ENCODE measurements at places on chromosomes 5 and 9.

DNA sequence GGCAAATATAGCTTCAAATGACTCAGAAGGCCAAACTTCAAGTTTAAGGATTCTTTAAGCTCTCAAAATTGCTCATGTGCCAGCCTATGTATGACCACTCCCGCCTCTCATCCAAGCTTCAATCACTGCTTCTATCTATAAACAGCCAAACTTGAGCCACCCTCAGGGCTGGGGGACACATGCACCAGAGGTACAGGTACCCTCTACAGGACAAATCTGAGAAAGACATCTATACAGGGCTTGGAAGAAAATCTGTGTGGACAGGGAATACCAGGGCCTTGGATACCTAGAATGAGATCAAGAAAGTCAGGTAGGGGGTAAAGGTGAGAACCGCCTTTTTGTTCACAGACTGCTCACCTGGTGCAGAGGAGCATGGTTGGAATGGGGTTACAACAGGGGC, 217.9 kb downstream of the ATPSCKMT start:
- DNase-seq: no peak

DNA sequence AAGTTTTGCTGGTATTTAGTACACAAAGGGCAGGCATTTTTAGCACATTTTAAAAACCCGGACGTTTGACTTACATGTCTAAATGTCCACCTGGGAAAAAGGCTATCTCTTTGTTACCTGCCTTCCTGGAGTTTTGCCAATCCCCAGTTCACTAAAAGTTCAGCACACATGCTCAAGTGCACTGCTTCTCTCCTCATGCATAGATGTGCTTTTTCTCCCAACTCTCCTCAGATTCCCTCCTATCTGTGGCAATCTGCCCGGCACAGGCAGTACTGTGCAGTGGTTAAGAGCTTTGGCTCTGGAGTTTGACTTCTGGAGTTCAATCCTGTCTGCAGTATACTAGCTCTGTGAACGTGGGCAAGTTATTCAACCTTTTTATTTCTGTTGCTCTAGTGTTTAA, 8.3 kb upstream of the CCNO start:
- DNase-seq: no peak

- DNase-seq: no peak
Measured at GRCh38 chr5:26889815-26890214, 148.6 kb downstream of the CDH9 start.

- no peak for DNase-seq
Measured at GRCh38 chr5:157772127-157772526, 28.6 kb downstream of the LSM11 start.

DNA sequence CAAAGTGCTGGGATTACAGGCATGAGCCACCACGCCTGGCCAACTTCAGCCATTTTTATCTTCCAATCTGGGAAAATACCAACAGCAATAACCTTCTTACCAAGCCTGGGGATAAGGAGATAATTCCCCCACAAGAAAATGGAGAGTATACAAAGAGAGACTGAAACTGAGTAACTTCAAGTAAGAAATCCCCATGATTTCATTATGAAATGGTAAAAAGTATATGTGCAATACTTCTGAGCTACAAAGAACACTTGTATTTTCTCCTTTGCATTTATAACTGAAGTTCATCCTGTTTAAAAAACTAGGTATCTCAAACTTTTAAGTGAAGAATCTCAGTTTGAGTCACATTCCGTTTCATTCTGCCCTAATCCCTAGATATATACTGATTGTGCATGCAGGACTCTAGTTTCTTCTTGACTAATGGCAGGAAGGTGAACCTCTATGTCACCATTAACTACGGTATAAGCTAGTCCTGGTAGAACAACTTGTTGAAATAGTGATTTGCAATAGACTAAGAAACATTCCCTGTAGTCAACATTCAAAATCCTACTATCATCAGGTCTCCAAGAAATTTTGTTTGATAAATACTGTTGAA, 2071.4 kb downstream of the MAT2B start:
- no peak for DNase-seq

DNA sequence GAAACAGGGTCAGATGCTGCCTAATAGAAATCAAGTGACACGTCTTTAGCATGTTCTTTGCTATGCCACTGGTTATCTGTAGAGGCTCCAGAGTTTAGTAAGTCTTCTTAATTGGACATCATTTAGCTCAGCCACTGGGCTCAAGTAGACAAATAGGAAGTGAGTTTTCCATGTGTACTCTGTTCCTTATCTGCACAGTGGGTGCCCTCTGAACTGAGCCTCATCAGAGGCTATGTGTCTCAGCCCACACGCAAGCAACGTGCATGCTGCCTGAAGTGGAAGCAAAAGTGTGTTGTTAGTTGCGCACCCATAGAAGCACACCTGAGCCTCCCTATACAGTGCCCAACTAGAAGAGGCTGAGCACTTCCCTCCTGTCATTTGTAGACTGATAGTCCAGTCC, 134.7 kb downstream of the SEMA5A start:
- DNase-seq: no peak

DNA sequence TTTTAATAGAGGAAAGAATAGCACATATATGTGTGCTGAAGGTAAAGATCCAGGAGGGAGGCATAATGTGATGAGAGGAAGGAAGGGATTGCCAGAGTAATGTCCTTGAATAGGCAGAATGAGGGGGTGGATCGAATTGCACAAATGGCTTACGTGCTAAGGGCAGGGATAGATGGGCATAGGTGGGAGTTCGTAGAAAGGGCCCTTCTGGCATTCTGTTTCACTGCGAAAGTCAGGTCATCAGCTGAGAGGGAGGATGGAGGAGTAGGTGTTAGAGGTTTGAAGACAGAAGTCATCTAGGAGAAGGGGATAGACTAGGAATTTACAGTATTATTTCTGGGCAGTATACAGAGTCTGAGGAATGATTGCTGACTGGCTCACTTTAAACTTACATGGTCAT, 32.1 kb downstream of the CNOT6 start:
- no peak for DNase-seq

- DNase-seq: no peak
Measured at GRCh38 chr5:42779083-42779482, 22.5 kb downstream of the CCDC152 start.

DNA sequence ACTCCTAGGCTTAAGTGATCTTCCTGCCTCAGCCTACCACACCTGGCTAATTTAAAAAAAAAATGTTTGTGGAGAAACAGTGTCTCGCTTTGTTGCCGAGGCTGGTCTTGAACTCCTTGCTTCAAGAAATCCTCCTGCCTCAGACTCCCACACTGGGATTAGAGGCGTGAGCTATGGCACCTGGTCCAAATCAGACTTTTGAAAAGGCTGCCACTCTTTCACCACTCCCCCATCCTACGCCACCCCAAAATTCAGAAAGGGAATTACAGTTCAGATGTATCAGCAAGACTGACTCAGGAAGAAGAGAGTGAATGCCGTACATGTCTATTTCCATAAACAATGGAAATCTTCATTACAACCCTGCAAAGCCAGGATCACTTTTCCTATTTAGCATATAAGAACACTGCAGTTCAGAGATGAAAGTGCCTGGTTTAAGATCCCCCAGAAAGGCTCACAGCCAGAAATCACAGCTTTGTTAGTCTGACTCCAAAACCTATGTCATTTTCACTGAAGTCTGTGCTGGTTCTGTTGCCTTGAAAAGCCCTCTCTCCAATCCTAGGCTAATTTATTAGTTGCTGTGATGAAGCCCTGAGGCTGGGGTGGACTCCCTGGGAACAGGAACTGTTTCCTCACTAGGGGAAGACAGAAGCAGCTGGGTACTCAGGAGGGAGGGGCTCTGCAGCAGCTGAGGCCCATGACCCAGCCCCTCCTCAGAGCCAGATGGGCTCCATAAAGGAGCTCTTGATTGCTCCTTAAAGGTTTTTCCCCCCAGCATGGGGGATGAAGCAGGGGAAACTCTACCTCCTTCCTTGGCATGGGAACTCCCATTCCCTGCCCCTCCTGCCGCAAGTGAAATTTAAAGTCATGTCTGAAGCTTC, 3.1 kb downstream of the FBLL1 start:
- DNase-seq: no peak

GRCh38 chr5:1312993-1313833, 18.3 kb upstream of the TERT start:
- DNase-seq: no peak

DNA sequence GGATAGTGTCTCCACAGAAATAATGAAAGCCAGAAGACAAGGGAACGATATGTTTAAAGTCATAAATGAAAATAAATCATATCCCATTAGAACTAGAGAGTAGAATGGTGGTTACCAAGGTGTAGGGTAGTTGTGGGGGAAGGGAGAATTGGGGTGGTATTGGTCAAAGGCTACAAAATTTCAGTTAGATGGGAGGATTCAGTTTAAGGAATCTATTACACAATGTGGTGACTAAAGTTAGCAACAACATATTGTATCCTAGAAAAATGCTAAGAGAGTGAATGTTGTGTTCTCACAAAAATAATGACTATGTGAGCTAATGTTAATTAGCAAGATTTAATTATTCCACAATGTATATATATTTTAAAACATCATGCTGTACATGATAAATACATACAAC, 27.8 kb upstream of the LARP1 start:
- no peak for DNase-seq
